ENCODE measurements at places on chromosomes 7 and 10.

- no peak for DNase-seq
Observed at GRCh38 chr7:128876978-128877755, 14.5 kb downstream of the ATP6V1F start.

GRCh38 chr10:118812393-118812740 lies 57.6 kb upstream of the CACUL1 start:
- DNase-seq = no peak

- DNase-seq = no peak
Observed at GRCh38 chr7:71414490-71414889, 282.5 kb downstream of the GALNT17 start.

- DNase-seq = no peak
Observed at GRCh38 chr7:139853506-139854123, 24.6 kb downstream of the TBXAS1 start.

- peak; percentile 8 for DNase-seq
Observed at GRCh38 chr7:77434570-77435275, 18.6 kb upstream of the GSAP start.

GRCh38 chr10:96651998-96652431 lies 65.2 kb upstream of the TM9SF3 start:
- no peak for DNase-seq

DNA sequence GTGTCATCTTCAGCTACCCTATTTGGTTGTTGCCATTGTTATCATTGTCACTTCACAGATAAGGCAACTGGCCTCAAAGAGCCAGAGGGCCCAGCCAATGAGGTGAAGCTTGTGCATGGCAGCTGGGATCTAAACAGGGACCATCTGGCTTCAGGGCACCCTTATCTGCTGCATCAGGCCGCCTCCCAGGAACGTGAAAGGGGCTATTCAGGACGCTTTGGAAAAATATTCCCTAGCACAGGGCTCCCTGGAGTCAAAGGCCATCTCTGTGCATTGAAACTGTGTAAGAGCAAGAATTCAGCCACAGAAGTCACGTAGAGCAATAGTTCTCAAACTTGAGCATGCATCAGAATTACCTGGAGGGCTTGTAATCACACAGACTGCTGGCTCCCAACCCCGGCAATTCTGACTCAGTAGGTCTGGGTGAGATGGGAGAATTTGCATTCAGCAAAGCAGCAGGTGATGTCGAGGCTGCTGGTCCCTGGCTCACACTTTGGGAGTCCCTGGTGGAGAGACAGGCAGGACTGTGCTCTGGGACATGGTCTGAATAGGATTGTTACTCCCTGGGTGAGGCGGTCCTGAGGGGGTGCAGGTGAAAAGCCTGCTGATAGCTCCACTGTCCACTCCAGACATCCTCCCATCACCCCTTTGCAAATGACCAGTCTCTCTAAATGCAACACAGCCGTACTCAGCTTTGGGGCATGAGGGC lies 21.5 kb upstream of the PLEKHA1 start:
- no peak for DNase-seq

- DNase-seq = no peak
Observed at GRCh38 chr7:145681159-145681558, 435.4 kb upstream of the CNTNAP2 start.

- no peak for DNase-seq
Observed at GRCh38 chr10:119023553-119023868, 6.0 kb upstream of the NANOS1 start.

- DNase-seq = peak; percentile 55
Observed at GRCh38 chr7:31443457-31443856, 70.4 kb upstream of the ITPRID1 start.

DNA sequence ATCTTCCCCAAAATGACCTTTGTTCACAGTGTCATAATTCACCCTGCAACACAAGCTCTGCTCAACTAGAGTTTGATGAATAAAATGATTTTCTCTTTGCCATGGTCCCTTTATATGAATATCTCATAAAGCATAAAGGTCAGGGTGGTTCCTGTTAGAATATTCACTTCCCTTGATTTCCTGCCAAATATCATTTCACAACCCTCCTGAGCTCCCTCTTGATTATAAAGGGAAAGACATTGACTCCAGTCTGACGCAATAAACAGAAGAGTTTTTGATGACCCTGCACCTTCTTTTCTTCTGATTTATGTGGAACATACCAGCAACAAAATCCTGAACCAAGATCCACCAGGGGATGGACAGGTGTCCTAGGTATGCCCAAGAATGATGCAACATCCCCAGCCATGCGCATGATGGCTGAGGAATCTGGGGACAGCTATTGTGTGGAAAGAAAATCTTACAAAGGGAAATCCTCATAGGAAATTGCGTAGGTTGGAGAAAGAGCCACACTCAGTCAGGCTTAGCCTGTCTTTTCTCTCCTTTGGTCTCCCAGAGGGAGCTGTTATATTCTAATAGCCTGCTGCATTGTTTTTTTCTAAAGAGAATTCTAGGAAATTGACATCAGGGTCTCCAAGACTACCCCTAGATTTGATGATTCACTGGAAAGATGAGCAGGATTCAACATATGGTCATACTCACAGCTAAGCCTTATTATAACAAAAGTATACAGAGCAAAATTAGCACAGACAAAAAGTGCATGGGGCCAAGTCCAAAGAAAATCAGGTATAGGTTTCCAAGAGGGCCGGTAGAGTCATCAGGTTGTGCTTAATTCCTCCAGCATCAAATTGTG lies 18.8 kb downstream of the IFIT3 start:
- no peak for DNase-seq

Measured in erythroblast (primary cell).